Pancreas (tissue), 10 donors: ENCODE measurements at places on chromosomes 3 and 15. TPM values are rescaled to one million over a fixed set of nuclear protein-coding genes. Genes with fewer than 3 reads are reported as not detected.

DNA sequence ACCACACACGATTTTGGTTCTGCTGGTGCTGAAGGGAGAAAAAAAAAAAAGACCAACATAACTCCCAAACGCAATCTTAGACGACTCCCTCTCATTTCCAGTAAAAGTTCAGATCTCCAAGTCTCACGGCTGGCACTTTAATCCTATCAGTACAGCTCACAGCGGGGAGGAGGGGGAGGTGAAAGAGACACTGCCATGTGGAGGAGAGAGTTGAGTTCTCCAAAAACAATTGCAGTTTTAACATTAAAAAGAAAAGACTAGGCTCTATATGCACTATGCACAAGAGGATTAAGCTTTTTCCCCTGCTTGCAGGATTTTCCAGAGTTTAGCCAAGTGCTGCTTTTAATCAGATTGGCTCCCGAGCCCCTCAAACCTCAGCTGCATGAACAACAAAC is 16.8 kb downstream of the BMF start:
- DNase-seq: no peak
- H3K4me1 ChIP-seq: peaks cover 46% of the 10 kb centered on the region
- no peaks in the 10 kb centered on the region for H3K27me3 ChIP-seq
- peak overlapping the region; percentile 48 for H3K27ac ChIP-seq
- no peaks in the 10 kb centered on the region for H3K36me3 ChIP-seq

DNA sequence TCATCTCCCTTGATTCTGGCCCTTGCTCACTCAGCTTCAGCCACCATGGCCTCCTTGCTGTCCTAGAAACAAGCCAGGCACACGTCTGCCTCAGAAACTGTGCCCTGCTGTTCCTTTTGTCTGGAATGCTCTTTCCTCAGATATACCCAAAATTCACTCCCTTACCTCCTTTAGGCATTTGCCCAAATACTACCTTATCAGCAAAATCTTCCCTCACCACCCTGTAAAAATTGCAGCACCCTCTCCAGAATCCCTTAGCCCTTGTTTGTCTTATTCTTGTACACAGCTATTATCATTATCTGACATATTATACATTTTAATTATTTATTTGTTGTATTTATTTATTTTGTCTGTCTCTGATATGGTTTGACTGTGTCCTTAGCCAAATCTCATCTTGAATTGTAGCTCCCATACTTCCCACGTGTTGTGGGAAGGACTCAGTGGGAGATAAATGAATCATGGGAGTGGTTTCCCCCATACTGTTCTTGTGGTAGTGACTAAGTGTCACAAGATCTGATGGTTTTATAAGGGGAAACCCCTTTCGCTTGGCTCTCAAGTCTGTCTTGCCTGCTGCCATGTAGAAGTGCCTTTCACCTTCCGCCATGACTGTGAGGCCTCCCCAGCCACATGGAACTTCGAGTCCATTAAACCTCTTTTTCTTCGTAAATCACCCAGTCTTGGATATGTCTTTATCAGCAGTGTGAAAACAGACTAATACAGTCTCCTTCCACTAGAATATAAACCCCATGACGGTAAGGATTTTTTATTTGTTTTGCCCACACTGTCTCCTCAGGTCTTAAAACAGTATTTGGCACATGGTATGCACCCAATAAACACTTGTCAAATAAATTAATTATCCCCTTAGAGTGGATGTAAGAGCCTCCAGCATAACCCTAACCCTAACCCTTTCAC is 60.0 kb upstream of the STT3B start:
- no peak overlapping the region for H3K27ac ChIP-seq
- H3K4me3 ChIP-seq: no peak overlapping the region
- H3K27me3 ChIP-seq: no peaks in the 10 kb centered on the region
- no peak for DNase-seq

GRCh38 chr3:13179181-13179580 is 106.0 kb upstream of the IQSEC1 start:
- no peak overlapping the region for H3K27ac ChIP-seq
- no peaks in the 10 kb centered on the region for H3K36me3 ChIP-seq
- H3K4me3 ChIP-seq: no peak overlapping the region
- no peaks in the 10 kb centered on the region for H3K27me3 ChIP-seq
- H3K4me1 ChIP-seq: no peaks in the 10 kb centered on the region

DNA sequence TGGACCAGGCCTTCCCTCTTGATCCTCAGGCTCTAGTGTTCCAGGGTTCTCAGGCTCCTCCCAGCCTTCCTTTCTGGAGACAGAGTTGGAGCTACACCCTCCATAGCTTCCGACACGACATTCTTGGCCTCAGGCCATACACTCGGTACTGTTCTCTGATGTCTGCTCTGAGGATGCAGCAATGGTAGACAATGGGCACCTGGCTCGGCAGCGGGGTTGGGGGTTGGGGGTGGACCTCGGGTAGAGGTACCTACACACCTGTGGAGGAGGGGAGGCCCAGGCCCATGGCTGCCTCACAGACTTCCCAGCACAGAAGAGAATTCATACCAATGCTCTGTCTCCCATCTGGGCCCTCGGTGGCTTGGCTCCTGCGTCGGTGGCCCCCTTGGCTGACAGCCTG is 21.4 kb downstream of the CCDC13 start:
- H3K4me3 ChIP-seq: no peak overlapping the region
- no peak for DNase-seq
- H3K27me3 ChIP-seq: no peaks in the 10 kb centered on the region
- H3K36me3 ChIP-seq: no peaks in the 10 kb centered on the region
- H3K27ac ChIP-seq: no peak overlapping the region

DNA sequence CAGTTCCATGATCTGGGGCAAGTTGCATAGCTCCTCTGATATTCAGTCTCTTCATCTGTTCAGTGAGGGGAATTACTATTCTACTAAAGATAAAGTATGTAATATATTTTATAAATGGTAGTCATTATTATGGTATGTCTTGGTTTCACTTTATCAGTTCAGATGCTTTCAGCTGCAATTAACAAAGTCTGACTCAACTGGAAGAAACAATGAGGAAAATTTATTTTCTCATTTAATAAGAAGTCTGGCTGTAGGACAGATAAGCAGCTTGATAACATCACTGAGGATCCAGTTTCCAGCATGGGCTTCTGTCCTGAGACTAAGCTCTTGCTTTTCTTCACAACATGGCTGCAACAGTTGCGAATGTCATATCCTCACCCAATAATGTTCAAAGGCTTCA is 354.3 kb upstream of the TRIM42 start:
- H3K36me3 ChIP-seq: no peaks in the 10 kb centered on the region
- no peak overlapping the region for H3K4me3 ChIP-seq
- H3K4me1 ChIP-seq: no peaks in the 10 kb centered on the region
- no peak for DNase-seq
- H3K27ac ChIP-seq: no peak overlapping the region
- no peaks in the 10 kb centered on the region for H3K27me3 ChIP-seq

DNA sequence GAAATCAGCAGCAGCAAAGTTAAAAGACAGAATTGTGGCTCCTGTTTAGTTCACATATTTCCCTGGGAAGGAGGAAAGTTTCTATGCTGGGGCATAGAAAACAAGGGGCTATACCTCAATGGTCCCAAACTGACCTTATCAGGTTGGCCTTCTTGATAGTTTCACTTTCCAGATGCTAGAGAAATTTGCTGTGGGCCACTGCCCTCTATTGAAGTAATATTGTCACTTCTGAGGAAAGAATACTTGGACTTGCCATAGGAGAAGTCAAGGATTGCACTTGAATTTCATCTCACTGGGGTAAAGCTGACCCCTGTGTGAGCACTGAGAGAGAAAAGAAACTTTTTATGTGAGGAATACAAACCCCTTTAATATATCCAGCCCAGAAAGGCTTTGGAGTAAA is 49.3 kb upstream of the XCR1 start:
- no peaks in the 10 kb centered on the region for H3K27me3 ChIP-seq
- DNase-seq: no peak
- H3K4me3 ChIP-seq: no peak overlapping the region
- H3K4me1 ChIP-seq: no peaks in the 10 kb centered on the region

- H3K27ac ChIP-seq: no peak overlapping the region
- H3K27me3 ChIP-seq: no peaks in the 10 kb centered on the region
- H3K4me1 ChIP-seq: no peaks in the 10 kb centered on the region
- no peaks in the 10 kb centered on the region for H3K36me3 ChIP-seq
- no peak for DNase-seq
Measured at GRCh38 chr3:174159604-174160003, 699.5 kb upstream of the NAALADL2 start.

- H3K27me3 ChIP-seq: no peaks in the 10 kb centered on the region
- H3K36me3 ChIP-seq: no peaks in the 10 kb centered on the region
- H3K4me1 ChIP-seq: no peaks in the 10 kb centered on the region
- no peak for DNase-seq
Measured at GRCh38 chr15:40892447-40893012, 1.7 kb upstream of the VPS18 start.

DNA sequence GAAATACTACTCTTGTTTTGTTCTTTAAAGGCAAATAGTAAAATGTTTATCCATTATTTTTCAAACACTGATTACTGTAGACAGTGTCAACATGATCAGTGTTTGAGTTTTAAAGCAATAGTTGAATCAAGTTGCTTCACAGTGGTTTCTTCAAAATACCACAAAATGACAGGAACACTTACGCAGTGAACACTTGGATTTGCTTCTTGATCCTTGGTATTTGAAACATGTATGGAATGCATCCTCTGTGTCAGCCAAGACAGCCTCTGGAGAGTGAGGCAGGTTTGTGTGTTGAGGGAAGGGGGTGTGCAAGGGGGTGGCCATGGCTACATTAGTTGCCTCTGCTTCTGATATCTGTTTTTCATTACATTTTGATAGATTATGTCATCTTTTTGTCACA is 413.0 kb downstream of the RBMS3 start:
- H3K27me3 ChIP-seq: no peaks in the 10 kb centered on the region
- H3K36me3 ChIP-seq: no peaks in the 10 kb centered on the region
- H3K4me3 ChIP-seq: no peak overlapping the region
- no peak for DNase-seq
- peaks cover 7% of the 10 kb centered on the region for H3K4me1 ChIP-seq
- H3K27ac ChIP-seq: no peak overlapping the region

GRCh38 chr3:12569836-12570235 is 12.9 kb downstream of the MKRN2 start:
- H3K36me3 ChIP-seq: peaks cover 23% of the 10 kb centered on the region
- no peak for DNase-seq
- no peaks in the 10 kb centered on the region for H3K4me1 ChIP-seq
- no peak overlapping the region for H3K4me3 ChIP-seq
- no peak overlapping the region for H3K27ac ChIP-seq
- no peaks in the 10 kb centered on the region for H3K27me3 ChIP-seq

DNA sequence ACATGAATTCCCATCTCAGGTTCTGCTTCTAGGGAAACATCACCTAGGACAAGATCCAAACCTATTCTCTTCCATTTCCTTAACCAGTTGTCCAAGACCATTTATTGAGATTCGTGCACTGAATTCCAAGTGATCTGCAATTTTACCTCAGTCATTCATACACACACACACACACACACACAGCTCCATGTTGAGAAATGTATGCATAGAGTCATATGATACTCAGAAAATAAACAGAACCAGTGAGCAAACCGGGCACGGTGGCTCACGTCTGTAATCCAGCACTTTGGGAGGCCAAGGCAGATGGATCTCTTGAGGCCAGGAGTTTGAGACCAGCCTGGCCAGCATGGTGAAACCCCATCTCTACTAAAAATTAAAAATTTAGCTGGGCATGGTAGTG is 6.1 kb upstream of the KPNA1 start:
- H3K4me1 ChIP-seq: no peaks in the 10 kb centered on the region
- H3K27me3 ChIP-seq: no peaks in the 10 kb centered on the region
- no peaks in the 10 kb centered on the region for H3K36me3 ChIP-seq
- DNase-seq: no peak
- H3K27ac ChIP-seq: no peak overlapping the region

DNA sequence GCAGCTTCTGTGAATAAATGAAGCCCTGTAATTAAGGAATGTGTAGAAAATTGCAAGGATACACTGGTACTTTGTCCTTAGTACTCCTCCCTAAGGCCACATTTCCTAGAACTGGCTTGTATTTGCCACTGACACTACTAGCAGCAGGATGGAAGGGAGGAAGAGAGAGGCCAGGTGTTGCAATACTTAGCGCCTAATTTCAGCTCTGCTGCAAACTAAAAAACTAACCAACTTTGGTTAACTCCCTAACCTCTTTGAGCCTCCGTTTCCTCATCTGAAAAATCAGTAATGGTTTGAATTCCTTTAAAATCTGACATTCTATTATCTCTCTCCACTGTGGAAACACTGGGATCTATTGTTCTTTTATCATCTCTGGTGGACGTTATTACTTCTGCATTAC is 257.0 kb downstream of the SV2B start:
- H3K27ac ChIP-seq: no peak overlapping the region
- no peaks in the 10 kb centered on the region for H3K36me3 ChIP-seq
- H3K27me3 ChIP-seq: no peaks in the 10 kb centered on the region
- H3K4me3 ChIP-seq: no peak overlapping the region
- no peaks in the 10 kb centered on the region for H3K4me1 ChIP-seq

The TGM4 gene
- polyA plus RNA-seq: not detected

The SEMA4B gene
- polyA plus RNA-seq: 39.3 TPM

The NR2E3 gene
- polyA plus RNA-seq: 0.59 TPM

The GOLGA6L7 gene
- polyA plus RNA-seq: not detected

The TMEM108 gene
- polyA plus RNA-seq: 2.1 TPM
